Muscle of leg (tissue), 16 donors: ENCODE measurements at places on chromosomes 7 and 10. TPM values are rescaled to one million over a fixed set of nuclear protein-coding genes. Genes with fewer than 3 reads are reported as not detected.

DNA sequence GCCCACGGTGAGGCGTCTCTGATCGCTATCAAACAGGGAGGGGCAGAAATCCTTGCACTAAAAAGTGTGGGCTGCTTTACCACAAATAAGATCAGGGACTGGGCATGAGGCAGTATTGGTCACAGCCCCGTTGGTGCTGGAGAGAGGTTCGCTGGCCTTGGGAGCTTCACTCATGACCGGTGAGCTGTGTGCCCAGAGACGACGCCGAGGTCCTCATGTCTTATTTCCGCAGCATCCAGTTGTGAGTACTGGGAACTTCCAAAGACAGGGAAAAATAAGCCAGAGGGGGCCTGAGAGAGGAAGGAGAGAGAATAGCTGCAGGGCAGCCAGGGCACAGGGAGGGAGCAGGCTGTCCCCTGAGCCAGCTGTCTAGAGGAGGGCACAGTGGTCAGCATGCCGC lies 154.2 kb upstream of the PRKCQ start:
- no peak for DNase-seq

Gene ACSM6
- total RNA-seq = not detected

Gene RARRES2
- 43.4 TPM for total RNA-seq

Gene GHRHR
- 1.3 TPM for total RNA-seq

DNA sequence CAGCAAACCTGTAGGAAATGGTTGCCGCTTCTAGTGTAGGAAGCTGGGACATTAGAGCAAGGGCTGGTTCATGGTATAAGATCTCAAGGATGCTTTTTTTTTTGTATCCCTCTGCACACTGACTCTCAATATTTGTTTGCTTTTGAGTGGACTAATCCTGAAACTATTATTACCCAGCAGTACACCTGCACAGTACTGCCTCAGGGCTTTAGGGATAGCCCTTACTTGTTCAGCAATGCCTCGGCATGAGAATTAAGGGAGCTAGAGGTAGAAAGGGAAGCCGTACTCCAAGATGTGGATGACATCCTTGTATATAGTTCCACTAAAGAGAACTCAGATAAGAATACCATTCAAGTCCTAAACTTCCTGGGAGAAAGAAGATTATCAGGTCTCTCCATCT lies 70.5 kb downstream of the COPG2 start:
- no peak for DNase-seq

Gene OR2A5
- not detected for total RNA-seq

Gene DLX6
- not detected for total RNA-seq

Gene IDI2
- total RNA-seq = not detected

DNA sequence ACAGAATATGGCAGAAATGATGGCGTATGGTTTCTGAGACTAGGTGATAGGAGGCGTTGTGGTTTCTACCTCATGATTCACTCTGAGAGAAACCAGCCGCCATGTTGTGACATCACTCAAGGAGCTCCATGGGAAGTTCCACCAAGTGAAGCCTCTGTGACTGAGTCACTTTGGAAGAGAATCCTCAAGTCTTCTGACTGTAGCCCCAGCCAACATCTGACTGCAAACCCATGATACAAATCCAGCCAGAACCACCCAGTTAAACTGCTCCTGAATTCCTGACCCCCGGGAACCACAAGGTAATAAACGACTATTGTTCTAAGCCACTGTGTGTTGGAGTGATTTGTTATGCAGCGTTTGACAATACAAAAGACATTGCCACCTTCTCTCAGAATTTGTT lies 91.1 kb upstream of the CARD11 start:
- no peak for DNase-seq

- DNase-seq = peak; percentile 59
These were observed 23.9 kb downstream of the CACNB2 start for GRCh38 chr10:18164093-18164492.

DNA sequence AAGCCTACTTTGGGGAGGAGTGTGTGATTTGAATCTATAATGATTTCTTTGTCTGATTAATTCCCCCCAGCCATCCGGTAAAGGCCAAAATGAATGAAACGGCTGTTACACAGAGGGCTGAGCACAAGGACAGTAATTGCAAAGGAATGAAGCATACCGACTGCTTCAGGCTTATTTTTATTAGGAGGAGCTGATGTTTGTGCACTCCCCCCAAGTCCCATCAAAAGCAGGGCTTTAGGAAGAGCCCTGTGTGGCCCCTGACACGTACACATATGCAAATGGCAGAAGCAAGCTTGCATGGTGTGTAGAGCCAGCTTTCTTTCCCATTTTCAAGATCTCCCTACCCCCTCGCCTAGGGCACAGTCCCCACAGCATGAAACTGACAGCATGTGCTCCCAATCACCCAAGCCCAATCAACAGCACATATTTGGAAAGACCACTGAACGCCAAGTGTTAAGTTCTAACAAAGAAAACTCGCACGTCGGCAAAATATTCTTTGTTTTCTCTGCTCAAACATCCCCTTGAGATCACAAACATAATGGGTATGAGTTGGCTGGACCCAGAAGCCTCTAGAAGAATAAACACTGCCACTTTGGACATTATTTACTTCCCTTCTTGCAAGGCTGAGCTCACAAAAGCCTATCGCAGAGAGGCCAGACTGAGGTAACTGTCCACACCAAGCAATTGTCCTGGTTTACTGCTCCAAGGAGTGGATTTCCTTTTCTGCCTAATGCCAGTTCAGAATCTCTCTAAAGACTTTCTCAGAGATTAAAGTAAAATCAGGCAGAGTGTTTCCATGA lies 143.0 kb downstream of the CUBN start:
- DNase-seq = peak; percentile 67
